ENCODE measurements at places on chromosomes 6 and 20.

GRCh38 chr6:36755435-36756348 is 58.1 kb downstream of the RAB44 start:
- DNase-seq = peak; percentile 53

- DNase-seq = no peak
Measured at GRCh38 chr20:59175002-59175401, 11.4 kb downstream of the ZNF831 start.

GRCh38 chr6:166720856-166721255 is 93.8 kb upstream of the RPS6KA2 start:
- no peak for DNase-seq

GRCh38 chr20:58094698-58095097 is 133.8 kb downstream of the ANKRD60 start:
- DNase-seq = no peak

- no peak for DNase-seq
Measured at GRCh38 chr20:49268600-49269365, 9.1 kb downstream of the ZNFX1 start.

DNA sequence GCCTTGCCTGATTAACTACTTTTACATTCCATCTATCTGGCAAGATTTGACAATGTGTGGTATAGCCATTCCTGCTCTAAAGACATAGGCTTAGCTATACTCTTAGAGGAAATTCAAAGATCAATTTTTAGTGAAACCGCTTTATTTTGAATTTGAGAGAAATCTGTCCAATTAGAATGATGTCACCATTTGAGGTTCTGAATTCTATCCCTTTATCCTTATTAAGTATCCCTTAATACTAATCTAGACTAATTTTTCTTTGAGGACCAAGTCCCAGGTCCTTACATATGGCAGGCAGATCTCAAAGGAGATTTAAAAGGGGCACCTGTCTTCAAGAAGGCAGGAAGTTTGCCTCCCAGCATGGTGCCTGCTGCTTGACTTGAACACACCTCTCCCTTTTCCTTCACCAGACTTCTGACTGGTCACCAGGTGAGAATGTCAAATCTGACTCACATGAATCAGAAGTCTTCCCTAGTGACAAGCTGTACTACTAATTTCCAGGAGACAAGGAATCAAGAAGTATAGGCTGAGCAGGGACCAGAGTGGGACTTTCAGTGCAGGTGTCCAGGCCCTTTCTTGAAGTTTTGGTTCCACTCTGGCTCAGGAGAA is 15.0 kb upstream of the MRAP2 start:
- DNase-seq = no peak

DNA sequence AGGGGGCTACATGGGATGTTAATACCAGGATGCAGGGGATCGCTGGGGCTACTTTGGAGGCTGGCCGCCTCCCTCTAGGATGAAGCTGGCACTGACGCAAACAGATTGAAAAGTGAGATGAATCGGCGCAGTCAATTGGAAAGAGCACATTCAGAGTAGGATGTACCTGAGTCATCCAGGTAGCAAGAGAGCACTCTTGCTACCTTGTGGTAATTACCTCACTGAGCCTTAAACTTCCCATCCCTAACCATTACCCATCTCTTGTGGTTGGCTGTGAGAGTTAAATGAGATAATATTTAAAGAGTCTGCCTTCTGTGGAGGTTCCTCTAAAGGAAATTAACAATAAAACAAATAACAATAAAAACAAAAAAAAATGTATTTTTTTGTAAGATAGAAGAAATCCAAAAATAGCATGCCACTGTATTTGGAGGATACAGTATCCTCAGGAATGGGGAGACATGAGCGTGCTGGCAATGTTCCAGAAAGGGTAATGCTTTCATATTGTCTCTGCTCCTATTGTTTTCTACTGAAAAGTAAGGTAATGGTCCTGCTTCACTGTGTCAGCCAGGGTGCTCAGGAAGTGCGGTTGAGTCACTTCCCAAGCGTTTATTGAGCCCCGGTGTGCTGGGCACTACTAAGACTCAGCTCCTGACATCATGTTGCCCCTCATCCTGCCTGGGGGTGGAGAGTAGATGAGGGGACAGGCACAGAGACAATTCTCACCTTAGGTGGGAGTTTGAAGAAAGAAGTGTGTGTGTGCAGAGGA is 301.1 kb downstream of the EYA4 start:
- DNase-seq = no peak

DNA sequence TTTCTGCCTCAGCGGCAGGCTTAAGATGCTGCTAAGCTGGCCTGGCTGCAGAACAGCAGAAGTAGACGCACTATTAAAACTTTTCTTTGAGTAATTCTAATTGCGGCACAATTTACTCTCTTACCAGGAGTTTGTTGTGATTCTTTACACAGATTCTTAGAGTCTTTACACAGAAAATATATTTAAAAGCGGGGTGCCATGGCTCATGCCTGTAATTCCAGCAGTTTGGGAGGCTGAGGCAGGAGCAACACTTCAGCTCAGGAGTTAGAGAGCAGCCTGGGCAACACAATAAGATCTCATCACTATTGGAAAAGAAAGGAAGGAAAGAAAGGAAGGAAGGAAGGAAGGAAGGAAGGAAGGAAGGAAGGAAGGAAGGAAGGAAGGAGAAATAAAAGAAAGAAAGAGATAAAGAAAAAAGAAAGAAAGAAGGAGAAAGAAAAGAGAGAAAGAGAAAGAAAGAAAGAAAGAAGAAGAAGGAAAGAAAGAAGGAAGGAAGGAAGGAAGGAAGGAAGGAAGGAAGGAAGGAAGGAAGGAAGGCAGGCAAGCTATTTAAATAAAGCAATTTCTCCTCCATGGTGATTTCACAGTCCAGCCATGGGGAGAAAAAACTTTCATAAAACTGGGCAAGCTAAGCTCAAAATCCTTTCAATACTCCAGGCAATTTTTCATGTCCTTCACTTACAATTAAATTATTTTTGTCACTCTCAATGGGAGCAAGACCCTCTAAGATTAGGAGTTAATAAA is 21.1 kb upstream of the MRS2 start:
- no peak for DNase-seq

DNA sequence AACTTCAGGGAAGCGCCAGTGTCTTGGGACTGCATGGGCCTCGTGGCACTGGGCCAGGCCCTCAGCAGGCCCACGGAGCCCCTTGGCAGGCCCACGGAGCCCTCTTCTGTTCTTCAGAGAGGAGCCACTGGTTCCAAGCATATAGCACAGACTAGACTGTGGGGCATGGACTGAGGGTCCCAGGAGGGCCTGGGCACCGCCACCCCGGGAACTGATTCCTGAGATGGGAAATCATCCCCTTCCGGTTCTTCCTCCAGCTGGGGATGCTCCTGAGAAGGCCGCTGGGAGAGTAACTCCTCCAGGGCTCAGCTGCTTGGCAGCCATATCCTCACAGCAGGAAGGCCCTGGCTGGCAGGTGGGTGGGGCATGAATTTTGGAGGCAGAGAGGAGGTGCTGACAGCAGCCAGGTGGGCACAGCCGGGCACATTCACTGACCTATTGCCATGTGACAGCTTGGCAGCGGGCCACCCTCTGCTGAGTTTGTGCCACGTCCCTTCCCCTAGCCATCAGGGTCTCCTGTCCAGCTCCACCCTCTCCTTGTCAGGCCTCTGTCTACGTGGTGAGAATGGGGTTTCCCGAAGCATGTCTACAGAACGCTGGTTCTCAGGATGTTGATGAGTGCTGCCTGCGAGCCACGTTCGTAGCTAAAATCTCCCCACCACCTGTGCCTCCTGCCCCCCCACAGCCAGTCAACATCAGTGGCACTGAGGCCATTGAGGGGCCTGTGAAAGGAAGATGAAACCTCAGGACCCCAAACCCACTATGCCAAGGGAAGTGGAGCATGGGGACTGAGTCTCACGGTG is 152.1 kb downstream of the TAF4 start:
- no peak for DNase-seq

DNA sequence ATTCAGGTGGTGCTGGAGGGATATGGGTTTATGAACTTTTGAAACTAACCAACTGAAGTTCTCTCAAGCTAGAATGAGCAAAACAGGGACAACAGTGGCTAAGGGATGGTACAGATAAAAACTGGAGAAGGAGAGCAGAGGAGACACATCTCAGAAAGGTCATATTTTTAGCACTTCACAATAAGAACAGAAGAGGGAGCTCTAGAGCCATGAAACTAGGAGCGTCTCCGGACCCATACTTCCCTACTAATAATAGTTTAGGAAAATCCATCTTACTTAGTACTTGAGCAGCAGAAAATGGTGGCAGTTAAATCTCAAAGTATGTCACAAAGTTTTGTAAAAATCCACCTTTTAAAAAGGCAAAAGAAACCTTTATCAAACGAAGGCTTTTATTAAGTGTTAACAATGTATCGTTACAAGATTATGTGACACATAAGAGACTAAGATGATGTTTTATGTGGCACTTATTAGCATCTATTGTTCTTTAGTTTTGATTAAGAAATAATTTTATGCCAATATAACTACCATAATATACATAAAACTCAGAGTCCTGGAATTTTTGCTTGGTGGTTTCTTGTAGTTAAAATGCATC is 278.6 kb downstream of the TBC1D32 start:
- DNase-seq = no peak

DNA sequence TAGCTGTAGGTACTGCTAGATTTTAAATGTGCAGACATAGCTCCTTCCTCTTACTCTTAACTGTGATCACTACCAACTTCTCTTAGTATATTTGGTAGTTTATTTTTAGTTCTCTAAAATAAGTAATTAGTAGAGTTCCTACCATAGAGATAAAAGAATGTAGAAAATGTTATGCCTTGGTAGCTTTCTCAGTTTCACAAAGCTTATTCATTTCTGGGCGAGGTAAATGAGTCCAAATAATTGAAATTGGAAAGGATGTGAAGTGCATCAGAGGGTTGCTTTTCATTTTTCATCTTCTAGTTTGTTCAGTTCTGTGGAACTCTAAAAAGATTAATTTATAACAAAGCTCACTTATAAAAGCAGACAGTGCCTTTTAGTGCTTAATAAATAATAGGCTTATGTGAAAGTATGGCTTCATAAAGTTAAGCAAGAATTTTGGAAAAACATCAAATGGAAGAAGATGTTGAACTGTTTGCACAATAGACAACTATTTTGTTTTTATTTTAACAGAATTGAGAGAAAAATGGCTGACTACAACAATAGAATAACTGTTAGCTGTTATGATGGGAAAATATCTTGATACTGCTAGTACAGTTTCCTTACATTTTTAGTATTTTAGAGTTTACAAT is 303.7 kb downstream of the UTRN start:
- DNase-seq = no peak

DNA sequence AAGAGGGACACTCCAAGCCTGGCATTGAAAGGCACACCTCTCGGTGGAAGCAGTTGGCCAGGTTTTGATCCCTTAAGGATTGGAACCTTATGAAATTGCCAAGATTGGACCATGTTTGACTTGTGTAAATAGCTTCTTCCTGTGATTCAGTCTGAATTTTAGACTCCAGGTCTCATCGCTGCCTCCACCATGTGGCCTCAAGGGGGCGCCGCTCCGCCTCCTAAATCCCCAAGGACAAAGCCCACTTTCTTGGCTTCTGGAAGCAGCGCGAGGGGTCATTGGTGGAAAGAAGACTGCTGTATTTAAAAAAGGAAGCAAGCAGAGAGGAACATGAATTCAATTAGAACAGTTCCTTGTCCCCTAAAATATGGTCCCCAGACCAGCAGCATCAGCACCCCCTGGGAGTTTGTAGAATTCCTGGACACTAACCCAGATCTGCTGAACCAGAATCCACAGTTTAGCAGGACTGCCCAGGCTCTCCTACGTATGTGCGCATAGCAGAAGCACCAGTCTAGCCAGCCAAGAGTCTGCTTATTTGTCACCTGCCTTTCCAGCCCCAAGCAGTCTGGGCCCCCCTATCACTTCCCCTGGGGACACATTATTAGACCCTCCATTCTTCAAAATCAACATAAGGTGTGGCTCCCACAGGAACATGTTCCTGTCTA is 108.5 kb downstream of the LY86 start:
- peak; percentile 61 for DNase-seq

- no peak for DNase-seq
Measured at GRCh38 chr20:25295386-25296093, 47.7 kb downstream of the PYGB start.

- no peak for DNase-seq
Measured at GRCh38 chr20:33672426-33673113, 1.7 kb downstream of the NECAB3 start.

DNA sequence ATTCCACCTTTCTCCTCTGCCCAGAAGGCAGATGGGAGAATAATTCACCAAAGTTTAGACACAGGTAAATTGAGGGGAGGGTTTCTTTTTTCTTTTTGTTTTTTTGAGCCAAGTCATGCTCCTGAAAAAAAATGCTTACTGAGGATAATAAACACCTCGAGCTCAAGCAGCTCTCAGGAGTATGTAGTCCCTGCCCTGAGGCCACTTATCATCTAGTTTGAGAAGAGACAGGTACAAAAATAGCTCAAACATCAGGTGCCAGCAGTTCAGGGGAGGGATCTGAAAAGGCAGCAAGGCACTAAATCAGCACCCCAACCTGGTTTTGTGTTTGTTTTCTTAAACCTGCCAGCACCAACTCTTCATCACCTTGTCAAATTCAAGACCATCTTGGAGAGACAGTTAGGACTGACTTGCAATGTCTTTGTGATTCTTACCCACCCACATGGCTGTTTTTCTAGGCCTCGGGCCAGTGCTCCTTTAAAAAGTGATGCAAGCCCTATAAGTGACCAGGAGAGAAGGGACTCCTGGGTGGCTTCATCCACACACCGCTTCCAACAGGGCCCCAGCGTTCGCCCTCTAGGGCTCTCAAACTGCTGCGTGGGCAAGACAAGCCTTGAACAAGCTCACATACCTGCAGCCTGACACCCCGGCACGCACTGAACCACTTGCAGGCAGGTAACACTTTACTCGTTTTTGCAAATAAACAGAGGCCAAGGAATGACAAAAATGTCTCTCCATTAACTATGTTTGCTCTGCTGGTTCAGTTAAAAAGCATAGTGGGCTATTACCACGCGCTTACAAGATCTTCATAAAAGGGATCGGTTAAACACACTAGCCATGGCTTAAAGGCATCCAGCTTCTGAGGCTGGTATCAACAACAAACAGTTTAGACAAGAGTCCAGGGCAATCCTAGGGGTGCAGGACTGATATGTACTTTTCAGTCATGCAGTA is 13.9 kb downstream of the JAG1 start:
- DNase-seq = no peak

GRCh38 chr20:32248043-32248442 is 29.4 kb upstream of the KIF3B start:
- no peak for DNase-seq

- no peak for DNase-seq
Measured at GRCh38 chr20:43984587-43984986, 69.9 kb downstream of the TOX2 start.

DNA sequence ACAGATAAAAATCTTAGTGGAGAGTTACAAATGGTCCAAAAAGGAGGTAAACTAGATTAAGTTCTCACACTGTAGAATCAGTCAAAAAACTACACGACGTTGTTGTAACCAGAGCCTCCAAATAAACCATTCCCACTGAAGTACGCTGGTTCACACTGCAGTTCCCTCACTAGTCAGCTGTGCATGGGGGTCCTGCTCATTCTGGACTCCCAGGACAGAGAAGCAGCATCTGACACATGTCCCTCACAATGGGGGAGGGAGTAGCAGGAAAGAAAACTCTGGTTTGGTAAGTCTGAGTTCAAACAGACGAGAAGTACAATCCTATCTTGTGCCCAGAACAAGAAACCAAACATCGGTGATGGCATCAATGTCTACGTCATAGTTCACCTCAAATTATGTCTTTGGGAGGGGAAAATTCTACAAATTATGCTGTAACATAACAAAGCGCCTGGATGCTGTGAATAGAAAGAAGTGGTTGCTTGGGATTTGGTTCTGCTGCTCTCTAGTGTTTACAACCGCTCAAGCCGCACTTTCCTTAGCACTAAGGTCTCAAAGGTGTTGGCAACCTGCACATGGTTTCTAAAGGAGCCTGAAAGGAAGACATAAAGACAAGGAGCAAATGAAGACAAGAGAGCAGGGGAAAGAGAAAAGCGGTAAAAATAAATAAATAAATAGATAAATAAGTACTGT is 208.0 kb downstream of the GMDS start:
- DNase-seq = no peak

Data from stimulated activated effector memory CD8-positive, alpha-beta T cell treated with anti-CD3 and anti-CD28 coated beads, Interleukin-12 subunit alpha, Interleukin-12 subunit beta, amount 100 ng/mL, for 72 hours (primary cell).